Aorta (tissue), 5 donors: ENCODE measurements at places on chromosomes 2 and 18. TPM values are rescaled to one million over a fixed set of nuclear protein-coding genes. Genes with fewer than 3 reads are reported as not detected.

WNT6 gene
- total RNA-seq = 0.88 TPM

MRPL53 gene
- total RNA-seq = 63.1 TPM

PAX8 gene
- total RNA-seq = 0.87 TPM

POTEJ gene
- not detected for total RNA-seq

LRRC30 gene
- not detected for total RNA-seq

HPCAL1 gene
- 21.4 TPM for total RNA-seq

GCG gene
- total RNA-seq = not detected

HTRA2 gene
- 35.4 TPM for total RNA-seq
